Stomach (tissue), 19 donors: ENCODE measurements at places on chromosomes 2 and 18. TPM values are rescaled to one million over a fixed set of nuclear protein-coding genes. Genes with fewer than 3 reads are reported as not detected.

The HS1BP3 gene
- polyA plus RNA-seq: 25.2 TPM

The TSPYL6 gene
- not detected for polyA plus RNA-seq

- no peaks in the 10 kb centered on the region for H3K36me3 ChIP-seq
- H3K27ac ChIP-seq: peak overlapping the region; percentile 23
- DNase-seq: no peak
- H3K4me3 ChIP-seq: no peak overlapping the region
- no peaks in the 10 kb centered on the region for H3K27me3 ChIP-seq
Observed at GRCh38 chr2:68223419-68223818, 28.9 kb downstream of the PPP3R1 start.

GRCh38 chr2:174059178-174059883 lies 94.2 kb upstream of the SP3 start:
- no peak overlapping the region for H3K27ac ChIP-seq
- H3K4me1 ChIP-seq: peaks cover 9% of the 10 kb centered on the region
- no peak for DNase-seq
- H3K36me3 ChIP-seq: no peaks in the 10 kb centered on the region
- no peak overlapping the region for H3K4me3 ChIP-seq
